GM04503 (cell line): ENCODE measurements at places on chromosomes 6 and 20.

- DNase-seq, result peak; percentile 43
Observed at GRCh38 chr6:85449818-85450759, at the start of gene NT5E. TSS of gene NT5E (plus strand) at chr6:85450083. CDS start at chr6:85450140, 57 bp downstream.

DNA sequence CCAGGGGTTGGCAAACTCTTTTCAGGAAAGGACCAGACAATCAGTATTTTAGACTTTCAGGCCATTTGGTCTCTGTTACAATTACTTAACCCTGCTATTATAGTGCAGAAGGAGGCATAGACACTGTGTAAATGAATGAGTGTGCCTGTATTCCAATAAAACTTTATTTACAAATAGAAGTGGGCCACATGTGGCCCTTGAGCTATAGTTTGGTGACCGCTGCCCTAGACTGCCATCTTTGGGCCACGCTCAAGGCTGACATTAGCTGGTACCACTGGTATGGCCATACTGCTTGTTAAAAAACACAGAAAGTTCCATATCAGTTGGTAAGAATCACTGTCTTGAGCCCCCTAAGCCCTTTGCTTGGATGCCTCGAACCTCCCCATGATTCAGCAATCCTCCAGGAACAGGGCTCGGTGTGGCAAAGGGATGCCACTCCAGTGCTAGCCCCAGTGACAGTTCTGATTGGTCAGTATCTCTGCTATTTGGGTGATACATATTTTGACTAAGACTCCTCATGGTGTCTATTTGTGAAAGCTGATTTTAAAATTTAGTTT lies 23.3 kb upstream of the SNRNP48 start:
- DNase-seq, result no peak

GRCh38 chr6:169141671-169142537 lies 111.7 kb downstream of the THBS2 start:
- DNase-seq, result no peak

- DNase-seq, result no peak
Observed at GRCh38 chr6:8017276-8017701, 46.9 kb downstream of the BLOC1S5 start.

- no peak for DNase-seq
Observed at GRCh38 chr6:136624347-136624746, 74.1 kb upstream of the MAP7 start.

DNA sequence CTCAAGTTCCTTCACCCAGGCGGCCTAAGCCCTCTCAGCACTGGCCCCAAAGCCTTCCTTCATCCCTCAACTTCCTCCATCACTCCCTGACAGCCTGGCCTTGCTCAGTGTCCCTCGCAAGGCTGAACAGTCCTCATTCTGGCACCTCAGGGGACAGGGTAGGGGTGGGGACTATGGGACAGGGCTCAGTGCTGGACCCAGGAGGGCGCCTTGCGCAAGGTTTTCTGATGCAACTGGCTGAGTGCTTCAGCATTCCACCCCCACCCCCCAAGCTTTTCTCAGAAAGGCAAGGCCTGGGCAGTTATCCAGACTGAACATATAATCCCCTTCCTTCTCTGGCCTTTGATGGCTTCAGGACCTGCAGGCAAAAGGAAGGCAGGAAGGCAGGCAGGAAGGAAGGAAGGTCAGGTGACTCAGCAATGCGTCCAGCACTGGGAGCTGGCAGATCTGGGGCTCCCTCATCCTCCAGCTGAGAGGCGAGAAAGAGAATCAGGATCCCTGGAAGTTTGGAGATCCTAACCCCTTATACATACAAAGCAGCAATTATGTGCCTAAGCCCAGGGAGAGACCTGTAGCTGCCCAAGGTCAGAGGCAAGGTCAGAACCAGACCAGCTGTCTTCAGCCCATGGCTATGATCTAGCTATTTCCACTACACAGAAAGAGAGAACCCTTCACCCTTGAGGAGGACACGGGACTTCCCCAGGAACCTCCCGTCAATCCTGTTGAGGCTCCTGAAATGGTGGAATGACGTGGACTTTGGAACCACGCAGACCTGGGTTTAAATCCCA lies 8.6 kb upstream of the TRIB3 start:
- peak; percentile 68 for DNase-seq

- DNase-seq, result no peak
Observed at GRCh38 chr6:123467392-123467791, 169.4 kb downstream of the TRDN start.

GRCh38 chr6:84228198-84228543 lies 728 bp upstream of the CEP162 start:
- no peak for DNase-seq

- no peak for DNase-seq
Observed at GRCh38 chr20:12061466-12061865, 143.8 kb downstream of the BTBD3 start.

DNA sequence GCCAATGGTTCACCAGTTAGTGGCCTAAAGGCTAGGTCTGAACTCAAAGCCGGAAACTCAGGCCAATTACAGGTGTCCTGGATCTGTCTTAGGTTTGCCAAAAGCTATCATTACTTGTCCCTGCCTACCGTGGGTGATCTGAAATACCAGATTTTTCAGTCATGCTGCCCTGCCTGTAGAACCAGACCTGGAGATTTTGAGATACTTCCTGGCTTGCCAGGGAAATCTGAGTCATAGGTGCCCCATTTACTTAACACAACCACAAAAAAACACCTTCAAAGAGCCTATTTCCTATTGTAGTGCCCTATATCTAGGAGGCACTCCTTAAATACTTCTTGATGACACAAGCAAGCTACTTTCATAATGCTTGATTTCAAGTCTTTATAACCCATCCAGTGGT lies 13.9 kb upstream of the RANBP9 start:
- no peak for DNase-seq

DNA sequence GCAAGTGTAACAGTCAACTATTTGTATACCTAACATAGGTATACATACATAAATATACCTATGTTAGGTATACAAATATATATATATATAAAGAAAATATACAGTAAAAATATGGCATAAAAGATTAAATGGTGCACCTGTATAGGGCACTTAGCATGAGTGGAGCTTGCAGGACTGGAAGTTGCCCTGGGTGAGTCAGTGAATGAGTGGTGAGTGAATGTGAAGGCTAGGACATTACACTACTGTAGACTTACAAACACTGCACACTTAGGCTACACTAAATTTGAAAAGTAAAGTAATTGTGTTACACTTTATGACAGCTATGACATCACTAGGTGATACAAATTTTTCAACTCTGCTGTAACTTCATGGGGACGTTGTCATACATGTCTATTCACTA lies 65.6 kb downstream of the CDC5L start:
- no peak for DNase-seq

- no peak for DNase-seq
Observed at GRCh38 chr6:21908161-21908848, 314.8 kb downstream of the SOX4 start.

- no peak for DNase-seq
Observed at GRCh38 chr6:152160346-152160745, 352.9 kb downstream of the ESR1 start.

DNA sequence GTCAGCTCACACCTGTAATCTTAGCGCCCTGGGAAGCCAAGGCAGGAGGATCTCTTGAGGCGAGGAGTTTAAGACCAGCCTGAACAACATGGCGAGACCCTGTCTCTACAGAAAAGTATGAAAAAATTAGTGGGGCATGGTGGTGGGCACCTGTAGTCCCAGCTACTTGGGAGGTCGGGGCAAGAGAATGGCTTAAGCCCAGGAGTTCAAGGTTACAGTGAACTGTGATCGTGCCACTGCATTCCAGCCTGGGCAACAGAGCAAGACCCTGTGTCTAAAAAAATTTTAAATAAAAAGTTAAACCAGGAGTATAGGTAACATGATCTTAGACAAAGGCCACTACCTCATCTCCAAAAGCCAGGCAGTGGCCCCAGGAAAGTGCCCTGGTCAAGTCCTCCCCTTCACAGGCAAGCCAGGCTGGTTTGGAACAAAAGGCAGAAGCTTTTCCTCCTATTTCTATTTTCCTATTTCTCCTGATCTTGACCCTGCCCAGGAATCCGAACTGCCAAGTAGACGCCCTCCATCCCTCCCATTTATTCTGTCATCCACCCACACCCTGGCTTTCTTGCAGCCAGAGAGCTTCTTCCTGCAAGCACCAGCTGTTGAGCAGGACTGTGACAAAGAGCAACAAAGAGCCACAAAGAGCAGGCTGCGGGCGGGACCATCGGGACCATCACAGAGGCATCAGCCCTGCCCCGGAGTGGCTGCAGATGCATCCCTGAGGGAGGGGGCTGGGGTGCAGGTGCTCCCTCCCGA lies 149.9 kb upstream of the AFDN start:
- no peak for DNase-seq

DNA sequence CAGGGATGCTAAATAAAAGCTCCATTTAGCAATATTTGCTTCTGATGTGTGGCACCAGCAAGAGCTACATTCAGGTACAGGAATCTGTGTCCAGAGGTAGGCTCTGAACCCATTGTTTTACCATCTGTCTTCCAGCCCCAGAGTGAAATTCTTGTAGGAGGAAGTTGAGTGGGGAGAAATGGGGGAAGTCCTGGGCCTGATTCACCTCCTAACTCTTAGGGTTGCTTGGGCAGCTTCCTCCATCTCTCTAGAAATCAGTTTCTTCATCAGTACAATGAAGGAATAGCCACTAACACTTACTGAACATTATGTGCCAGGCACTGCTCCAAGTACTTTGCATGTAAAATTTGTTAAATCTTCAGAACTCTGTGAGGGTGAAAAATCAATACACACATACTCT lies 35.1 kb upstream of the TSPYL1 start:
- DNase-seq, result no peak

DNA sequence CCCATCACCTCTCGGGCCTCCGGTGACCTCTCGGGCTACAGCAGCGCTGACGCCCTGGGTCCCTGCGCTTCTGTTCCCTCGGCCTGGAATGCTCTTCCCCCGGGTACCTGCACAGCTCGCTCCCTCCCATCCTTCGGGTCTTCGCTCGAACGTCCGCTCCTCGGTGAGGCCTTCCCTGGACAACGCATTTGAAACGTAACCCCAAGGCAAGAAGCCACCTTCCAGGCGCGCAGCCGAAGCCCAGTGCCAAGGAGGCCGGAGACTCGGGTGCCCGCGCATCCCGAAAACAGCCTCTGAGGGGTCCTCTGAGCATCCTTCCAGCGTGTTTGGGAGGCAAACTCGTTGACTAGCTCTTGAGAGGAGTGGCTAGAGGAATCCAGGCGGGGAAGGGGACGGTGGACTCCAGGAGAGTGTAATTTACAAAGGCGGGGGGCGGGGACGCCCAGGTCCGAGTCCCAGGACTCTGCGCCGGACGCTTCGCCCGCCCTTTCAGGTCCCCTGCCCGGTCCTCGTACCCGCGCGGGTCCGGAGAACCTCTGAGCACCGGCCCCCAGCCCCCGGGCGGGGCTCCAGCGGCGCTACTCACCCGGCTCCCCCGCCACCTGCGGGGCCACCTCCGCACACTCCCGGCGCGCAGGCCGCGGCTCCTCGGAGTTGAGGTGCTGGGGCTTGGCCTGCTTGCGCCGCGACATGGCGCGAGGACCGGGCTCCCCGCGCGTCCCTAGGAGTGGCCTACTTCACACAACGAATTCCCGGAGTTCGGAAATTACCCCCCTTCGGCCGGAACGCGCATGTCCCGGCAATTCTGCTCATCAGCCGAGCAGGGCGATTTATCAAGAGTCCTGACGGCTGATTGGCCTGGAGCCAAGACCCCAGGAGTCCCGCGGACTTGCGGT lies 86.8 kb downstream of the ZFP64 start:
- DNase-seq, result no peak

DNA sequence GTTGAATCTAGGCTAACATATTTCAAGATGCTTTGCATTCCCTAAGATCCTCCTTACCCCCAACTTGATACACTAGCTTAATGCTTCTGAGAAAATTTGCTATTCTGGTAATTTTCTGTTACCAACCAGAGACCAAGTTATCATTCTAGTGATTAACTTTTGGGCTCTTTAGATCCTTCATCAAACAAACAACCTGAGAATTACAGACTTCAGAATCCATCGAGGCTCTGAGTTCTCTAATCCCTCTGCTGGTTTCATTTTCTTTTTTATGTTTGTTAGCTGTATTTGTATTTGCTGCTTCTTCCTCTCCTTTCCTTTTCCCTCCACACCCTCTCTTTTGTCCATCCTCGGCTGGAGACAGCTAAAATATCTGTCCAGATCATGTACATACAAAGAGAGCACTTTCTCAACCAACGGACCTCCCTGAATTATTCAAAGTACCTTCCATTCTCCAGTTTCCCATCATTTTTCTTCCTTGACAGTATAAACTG lies 98.7 kb upstream of the RIPOR2 start:
- no peak for DNase-seq

GRCh38 chr6:42509765-42510164 lies 54.1 kb upstream of the UBR2 start:
- DNase-seq, result no peak

DNA sequence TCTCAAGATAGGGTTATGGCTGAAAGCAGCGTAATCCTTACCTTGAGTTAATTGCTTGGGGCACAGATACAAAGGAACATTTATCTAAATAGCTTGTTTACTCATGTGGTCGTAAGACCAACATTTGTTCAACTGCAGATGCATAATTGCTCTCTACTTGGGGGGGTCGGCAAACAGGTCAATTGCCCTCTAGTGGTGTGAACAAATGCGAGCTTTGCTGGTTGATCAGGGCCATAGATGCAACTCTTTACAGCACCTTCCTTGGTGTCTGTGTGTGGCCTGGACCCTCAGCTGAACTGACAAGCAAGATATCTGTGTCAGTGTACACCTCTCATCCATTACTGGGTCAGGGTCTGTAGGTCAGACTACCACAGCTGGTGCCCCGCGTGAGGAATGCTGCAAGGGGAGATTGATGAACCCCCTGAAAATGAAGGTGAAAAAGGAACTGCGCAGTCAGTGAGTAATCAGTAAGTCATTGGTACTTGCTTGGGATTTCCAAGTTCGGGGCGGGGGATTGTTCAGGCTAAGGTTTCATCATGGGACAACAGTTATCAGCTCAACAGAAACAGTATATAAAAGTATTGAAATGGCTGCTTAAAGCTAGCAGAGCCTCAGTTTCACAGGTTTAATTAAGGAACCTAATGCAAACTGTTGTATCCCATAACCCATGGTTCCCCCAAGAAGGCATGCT lies 24.0 kb downstream of the HLA-DPA1 start:
- DNase-seq, result no peak

DNA sequence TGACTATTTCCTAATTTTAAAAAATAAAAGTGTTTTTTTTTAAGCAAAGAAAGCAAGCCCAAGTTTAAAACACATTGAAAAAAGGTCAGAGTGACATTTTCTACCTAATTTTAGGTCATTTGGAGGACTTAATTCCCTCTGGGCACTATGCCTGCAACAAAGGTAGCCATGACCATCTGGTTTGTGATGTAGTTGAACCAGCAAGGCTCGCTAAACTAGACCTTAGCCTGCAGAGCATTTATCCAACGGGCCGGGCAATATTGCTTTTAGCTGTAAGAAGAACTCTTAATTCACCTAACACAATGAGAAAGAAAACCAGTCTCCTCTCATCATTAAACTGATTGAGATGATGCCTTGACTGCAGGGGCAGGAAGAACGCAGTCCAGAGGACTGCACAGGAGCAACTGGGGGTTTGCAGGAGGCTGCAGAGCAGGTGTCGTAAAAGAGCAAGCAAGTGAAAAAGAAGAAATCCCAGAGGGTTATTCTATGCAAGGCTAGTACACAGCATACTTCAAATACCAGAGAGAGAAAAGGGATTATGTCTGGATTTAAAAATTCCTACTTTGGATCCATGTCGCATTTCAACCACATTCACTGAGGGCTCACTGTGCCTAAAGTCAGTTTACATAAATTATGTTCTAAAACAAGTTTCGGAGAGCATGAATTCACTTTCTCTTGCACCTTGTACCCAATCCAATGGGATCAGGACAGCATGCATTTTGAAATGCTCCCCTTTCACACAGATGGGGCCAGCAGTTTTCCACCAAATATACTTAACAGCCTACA lies 12.8 kb downstream of the TRAF3IP2 start:
- no peak for DNase-seq

GRCh38 chr6:157068691-157069324 lies 254.5 kb downstream of the TMEM242 start:
- DNase-seq, result no peak

- no peak for DNase-seq
Observed at GRCh38 chr20:40304119-40304613, 384.9 kb downstream of the MAFB start.
